Astrocyte (in vitro differentiated cells and primary cell): ENCODE measurements at places on chromosomes 5 and 9. TPM values are rescaled to one million over a fixed set of nuclear protein-coding genes. Genes with fewer than 3 reads are reported as not detected.
A peak's percentile ranks its signal among the peaks of the same experiment; 100 is the strongest.

SKP1 gene
- total RNA-seq, result 375 and 399 TPM in 2 replicates

TCF7 gene
- 2.6 TPM in 2 replicates for total RNA-seq

PKN3 gene
- total RNA-seq, result 2.3 and 3.1 TPM in 2 replicates

PCA3 gene
- total RNA-seq, result not detected in 2 replicates

FOXD4L4 gene
- 0.14 TPM in 1 of 2 replicates, not detected in the other for total RNA-seq

SLC1A1 gene
- 6.4 and 6.7 TPM in 2 replicates for total RNA-seq

CD72 gene
- total RNA-seq, result 1.8 and 2.4 TPM in 2 replicates

DMAC1 gene
- total RNA-seq, result 36.0 and 44.0 TPM in 2 replicates

LRRTM2 gene
- total RNA-seq, result 0.54 and 0.70 TPM in 2 replicates

ZFP62 gene
- 14.5 and 15.0 TPM in 2 replicates for total RNA-seq

GRCh38 chr5:111432883-111433536, 79.3 kb downstream of the STARD4 start:
- DNase-seq, result peak; percentile 46

DNA sequence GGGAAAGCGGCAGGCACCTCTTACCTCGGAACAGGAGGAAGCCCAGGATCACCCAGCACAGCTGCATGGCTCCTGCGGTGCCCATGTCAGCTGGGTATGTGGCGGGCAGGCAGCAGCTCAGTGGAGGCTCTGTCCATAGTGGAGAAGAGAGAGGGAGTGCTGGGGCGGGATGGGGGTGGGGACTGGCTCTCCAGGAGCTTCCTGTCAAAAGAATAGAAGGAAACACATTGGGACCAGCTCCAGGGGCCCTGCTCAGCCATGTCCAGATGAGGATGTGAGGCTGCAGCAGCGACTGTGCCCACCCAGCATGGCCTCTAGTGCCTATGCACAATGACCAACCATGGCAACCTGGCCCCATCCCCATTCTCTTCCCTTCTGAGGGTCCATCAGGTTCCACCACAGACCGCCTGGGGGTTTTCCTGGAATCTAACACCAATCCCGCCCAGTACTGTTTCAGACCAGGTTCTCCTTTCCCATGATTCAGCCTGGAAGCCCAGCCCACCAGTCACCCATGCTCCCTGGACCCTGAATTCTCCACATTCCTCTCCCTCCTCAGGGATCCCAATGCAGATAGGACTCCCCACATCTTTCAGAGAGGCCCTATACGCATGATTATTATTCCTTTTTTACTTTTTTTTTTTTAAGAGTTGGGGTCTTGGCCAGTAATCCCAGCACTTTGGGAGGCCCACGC, at the start of gene ECSCR:
Gene ECSCR (minus strand): TSS at position 158 of the 691 bp plus-strand sequence. CDS start 73 bp downstream, at position 85.
- DNase-seq, result peak; percentile 22

GRCh38 chr9:131333771-131334628, 44.5 kb downstream of the PLPP7 start:
- no peak for DNase-seq

DNA sequence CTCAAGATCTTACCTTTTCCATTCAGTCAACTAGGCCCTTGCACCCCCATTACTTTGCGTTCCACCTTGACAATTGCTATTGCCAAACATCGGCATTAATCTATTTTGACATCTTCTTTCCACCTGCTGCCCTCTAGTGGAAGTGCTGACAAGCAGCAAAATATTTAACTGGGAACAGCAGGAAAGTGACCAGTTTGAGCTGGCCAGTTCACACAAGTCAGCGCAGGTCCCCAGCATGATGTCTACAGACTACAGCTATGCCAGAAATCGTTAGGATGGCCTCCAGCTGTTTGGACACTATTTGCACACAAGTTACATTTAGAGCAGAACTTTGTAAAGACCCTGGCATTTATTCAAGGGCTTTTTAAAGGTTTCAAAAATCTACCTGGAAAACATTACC, 160.1 kb downstream of the GHR start:
- peak; percentile 20 for DNase-seq

DNA sequence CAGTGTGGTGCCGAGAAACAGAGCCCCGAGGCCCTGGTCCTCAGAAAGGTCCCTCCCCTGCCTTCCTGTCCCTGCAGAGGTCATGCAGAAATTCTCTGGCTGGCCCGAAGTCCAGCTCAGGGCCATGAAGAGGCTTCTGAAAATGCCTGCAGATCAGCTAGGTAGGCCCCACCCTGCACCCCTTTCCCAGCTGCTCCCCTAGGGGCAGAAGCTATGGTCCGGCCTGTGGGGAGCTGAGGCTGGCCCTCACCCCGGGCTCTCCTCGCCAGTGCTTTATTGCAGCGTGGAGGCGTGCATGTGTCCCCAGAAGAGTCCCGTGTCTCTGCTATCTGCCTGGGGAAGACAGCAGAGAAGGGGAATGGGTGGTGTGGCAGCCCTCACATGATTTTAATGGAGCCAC, 19.9 kb downstream of the REXO4 start:
- no peak for DNase-seq

DNA sequence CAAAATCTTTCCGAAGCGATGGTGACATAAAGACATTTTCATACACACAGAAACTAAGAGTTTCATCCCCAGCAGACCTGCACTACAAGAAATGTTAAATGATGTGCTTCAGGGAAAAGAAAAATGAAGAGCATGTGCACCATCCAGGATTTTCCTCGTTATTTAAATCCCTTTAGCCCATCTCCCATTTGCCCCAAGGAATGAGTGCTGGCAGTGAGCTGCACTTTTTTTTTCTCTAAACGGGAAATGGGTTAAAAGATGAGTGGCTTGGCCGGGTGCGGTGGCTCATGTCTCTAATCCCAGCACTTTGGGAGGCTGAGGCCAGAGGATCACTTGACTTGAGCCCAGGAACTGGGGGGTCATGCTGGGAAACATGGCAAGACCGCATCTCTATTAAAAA, 6.8 kb upstream of the LRRC14B start:
- no peak for DNase-seq

GRCh38 chr5:40995801-40996586, 75.1 kb downstream of the MROH2B start:
- no peak for DNase-seq

DNA sequence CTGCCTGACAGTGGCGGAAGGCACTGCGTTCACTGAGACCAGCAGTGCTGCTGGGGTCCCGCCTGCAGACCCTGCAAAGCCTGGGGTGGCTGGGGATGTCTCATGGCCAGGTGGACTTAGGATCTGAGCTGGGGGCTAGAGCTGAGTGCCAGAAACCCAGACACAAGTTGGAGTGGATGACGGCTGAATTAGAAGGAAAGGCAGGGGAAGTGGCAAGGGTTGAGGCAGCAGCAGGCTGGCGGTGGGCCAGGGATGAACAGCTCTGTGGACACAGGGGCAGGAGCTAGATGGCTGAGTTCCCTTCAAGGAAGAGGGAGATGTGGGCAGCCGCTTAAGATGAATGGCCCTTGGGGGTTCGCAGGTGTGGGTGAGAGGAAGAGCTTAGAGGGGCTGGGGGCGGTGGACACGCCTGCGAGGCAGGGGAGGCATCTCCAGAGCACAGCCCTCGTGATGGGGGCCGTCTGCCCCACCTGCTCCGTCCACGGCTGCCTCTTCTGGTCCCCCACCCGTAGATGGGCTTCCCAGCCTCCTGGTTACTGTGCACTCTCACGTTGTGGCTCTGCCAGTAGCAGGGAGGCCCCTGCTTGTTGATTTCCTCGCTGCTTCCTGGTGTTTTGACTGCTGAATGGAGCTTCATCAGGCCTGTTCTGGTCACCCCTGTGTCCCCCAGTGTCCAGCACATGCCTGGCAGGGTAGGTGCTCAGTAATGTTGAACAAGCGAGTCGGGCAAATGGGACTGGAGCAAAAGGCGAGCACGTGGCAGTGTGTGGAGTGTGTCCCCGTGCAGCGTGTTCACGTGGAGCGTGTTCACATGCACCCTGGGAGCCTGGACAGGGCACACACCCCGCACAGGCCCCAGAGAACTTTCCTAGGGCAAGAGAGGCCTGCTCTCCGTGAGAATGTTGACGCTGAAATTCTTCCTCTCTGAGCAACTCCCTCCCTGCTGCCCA, 168.2 kb downstream of the CACNA1B start:
- DNase-seq, result no peak

- DNase-seq, result peak; percentile 61
Observed at GRCh38 chr5:164433106-164433870, 927.9 kb downstream of the MAT2B start.

- DNase-seq, result no peak
Observed at GRCh38 chr5:35436400-35437057, 181.1 kb upstream of the SPEF2 start.

DNA sequence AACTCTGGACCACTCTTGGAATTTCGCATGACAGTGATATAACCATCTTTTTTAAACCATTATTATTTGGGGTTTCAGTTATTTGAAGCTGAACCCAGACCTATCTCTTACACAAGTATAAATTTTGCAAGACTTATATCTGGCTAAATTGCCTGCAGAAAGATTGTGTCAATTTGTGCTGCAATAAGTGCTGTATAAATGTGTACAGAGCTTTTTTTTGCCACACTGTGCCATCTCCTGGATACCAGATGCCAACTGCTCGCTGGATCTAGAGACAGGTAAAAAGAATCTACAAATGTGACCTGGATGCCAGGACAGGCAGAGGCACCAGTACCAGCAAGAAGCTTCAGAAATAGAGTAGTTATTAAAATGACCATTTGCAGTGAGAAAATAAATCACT, 25.9 kb upstream of the TTC39B start:
- no peak for DNase-seq

GRCh38 chr5:135120951-135121350, 86.9 kb upstream of the PITX1 start:
- no peak for DNase-seq

- DNase-seq, result no peak
Observed at GRCh38 chr5:1462358-1462757, 17.1 kb upstream of the SLC6A3 start.
